ENCODE measurements at places on chromosomes 11 and 22.
A peak's percentile ranks its signal among the peaks of the same experiment; 100 is the strongest.

GRCh38 chr11:45152740-45153595 lies 6.5 kb downstream of the PRDM11 start:
- no peak for DNase-seq

DNA sequence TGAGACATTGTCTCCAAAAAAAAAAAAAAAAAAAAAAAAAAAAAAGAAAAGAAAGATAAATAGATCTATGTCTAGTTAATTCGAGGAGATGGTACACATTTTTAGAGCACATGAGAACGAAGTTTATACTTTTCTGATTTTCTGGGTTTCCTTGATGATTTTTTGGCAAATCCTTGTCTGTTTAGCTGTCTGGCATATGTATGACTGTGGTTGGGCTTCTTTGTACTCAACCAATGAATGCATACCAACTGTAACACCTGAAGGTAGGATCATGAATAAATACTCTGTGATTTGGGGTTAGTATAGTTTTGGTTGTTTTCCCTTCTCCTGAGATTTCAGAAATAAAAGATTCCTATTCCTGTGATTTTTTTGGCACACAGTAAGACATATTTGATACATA lies 63.1 kb downstream of the ARHGEF12 start:
- no peak for DNase-seq

DNA sequence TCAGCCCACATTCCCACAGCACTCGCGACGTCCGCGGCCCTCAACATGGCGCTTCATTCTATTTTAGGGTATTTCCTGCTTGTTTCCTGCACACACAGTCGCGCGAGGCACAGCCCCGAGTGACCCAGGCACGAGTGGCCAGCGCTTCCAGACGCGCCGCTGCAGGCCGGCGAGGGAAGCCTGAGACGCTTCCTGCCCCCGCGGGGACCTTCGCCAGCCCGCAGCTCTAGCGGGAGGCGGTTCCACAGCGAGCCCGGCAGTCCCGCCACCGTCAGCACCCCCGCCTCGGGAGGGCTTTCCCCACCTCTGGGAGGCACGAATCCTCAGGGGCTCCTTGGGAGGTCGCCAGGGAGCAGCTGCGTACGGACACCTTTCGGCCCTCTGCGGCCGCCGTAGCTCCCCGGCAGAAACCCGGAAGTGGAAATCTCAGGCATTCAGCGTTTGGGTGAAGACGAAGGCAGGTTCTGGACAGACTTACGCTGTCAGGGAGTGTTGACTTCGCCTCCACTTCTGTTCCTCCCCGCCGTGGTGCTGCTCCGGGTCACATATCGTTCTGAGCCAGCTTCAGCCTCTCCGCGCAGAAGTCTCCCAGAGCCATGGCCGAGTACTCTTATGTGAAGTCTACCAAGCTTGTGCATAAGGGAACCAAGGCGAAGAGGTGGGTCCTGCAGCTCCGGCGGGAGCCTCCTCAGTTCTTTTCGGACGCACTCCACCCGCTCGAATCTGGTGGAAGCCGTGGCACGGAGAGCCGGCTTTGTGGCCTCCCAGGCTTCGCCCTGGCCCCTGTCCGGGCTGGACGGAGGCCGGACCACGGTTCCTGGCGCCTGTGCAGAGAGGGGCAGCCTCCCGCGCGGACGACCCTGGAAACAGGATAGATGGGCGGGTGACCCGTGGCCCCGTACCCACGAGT lies 2925.9 kb upstream of the OR11H1 start:
- DNase-seq: no peak

GRCh38 chr11:14587258-14587657 lies 56.3 kb upstream of the PDE3B start:
- no peak for DNase-seq

- DNase-seq: no peak
Observed at GRCh38 chr22:19128946-19129727, 2.0 kb upstream of the TSSK2 start.

GRCh38 chr11:126800009-126800408 lies 200.6 kb downstream of the KIRREL3 start:
- DNase-seq: no peak

GRCh38 chr11:32884770-32885384 lies 7.7 kb upstream of the QSER1 start:
- peak; percentile 6 for DNase-seq

- no peak for DNase-seq
Observed at GRCh38 chr22:37680191-37680851, 4.9 kb downstream of the LGALS1 start.

GRCh38 chr11:93287434-93287833 lies 43.1 kb upstream of the DEUP1 start:
- DNase-seq: no peak
